ENCODE measurements at places on chromosomes 13 and 19.

DNA sequence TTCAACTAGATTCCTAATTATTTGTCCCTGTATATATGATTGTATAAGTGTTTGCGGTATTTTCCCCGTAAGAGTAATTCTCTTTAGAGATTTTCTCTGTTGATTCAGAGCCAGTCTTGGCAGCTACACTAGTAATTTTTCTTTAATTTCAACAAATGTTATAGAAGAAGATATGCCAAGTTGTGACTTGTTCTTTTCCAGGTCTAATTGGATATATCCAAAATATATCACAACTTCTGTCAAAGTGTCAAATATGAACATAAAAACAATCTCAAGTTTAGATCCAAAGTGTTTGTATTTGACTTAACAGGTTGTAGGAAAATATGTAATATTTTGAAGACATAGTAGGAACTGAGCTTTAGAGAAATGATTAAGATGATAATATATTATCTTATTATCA lies 733.9 kb upstream of the SLITRK5 start:
- H3K36me3 ChIP-seq: no peaks in the 10 kb centered on the region
- DNase-seq: no peak
- H3K27ac ChIP-seq: no peak overlapping the region
- no peaks in the 10 kb centered on the region for H3K4me1 ChIP-seq
- H3K27me3 ChIP-seq: no peaks in the 10 kb centered on the region
- no peak overlapping the region for H3K4me3 ChIP-seq

DNA sequence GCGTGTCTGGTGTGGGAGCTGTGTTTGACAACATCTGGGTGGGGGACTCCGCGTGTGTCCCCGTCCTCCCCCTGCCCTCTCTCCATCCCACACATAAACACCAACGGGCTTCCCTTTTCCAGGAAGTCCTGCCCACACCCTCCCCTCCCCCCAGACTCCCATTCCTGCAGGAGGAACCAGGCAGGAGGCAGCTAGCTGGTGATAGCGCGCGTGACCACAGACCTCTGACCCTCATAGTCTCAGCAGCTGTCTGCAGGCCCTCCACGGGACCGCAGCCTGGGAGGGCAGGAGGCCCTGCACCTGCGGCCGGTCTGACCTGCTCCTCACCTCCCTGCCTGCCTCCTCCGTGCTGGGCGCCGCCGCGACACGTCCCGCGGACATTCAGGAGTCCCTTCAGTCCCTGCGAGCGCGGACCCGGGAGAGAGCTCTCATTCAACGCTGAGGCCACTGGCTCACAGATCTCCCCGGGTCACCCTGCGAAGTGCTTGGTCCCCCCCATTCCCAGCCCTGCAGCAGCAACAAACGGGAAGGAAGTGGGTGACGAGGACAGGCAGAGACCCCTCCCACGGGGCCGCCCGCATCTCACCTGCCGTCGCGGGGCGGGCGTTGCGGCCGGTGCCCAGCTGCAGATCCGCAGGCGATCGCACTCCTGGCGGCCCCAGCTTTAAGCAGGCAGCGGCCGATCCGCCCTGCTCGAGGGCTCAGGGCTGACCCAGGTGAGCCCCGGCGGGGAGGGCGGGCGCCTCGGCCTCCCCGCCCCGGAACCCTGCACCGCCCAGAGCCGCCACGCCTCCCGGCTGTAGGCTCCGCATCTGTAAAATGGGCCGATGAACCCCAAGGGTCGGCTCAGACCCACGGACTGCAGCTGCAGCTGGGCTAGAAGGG lies 1.1 kb upstream of the ACP5 start:
- H3K27me3 ChIP-seq: peaks cover 6% of the 10 kb centered on the region
- H3K4me1 ChIP-seq: peaks cover 7% of the 10 kb centered on the region
- peak overlapping the region; percentile 51 for H3K4me3 ChIP-seq

DNA sequence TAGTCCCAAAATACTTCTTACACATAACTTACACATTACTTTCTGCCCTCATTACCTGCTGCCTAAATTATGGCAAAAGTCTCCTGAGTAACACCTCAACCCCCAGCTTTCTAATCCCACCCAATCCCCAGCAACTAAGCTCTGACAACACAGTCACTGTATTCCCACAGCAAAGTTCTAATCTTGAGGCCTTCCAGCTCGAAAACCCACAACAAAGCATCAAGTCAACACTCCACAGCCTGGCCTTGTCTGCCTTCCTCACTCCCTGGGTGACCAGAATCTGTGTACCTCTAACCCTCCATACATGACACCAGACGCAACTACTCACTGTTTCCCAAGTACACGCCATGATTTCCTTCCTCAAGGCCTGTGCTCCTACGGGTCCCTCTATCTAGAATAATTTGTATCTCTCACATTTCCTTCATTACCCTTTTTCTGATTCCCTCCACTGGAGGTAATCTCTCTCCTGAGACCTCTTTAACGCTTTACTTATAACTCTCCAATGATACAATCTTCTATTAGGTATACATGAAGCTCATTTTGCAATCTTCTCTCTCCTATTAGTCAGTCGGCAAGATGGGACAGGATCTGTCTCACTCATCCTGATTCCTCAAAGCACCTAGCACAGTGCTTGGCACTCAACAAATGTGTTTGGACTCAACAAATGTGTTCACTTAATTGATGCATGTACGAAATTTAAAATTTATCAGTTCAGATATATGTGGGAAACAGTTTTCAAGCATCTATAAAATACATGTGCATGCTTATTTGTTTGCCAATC lies 87.6 kb upstream of the DOCK9 start:
- peaks cover 94% of the 10 kb centered on the region for H3K4me1 ChIP-seq
- no peaks in the 10 kb centered on the region for H3K27me3 ChIP-seq
- peak overlapping the region; percentile 83 for H3K27ac ChIP-seq
- H3K36me3 ChIP-seq: no peaks in the 10 kb centered on the region

DNA sequence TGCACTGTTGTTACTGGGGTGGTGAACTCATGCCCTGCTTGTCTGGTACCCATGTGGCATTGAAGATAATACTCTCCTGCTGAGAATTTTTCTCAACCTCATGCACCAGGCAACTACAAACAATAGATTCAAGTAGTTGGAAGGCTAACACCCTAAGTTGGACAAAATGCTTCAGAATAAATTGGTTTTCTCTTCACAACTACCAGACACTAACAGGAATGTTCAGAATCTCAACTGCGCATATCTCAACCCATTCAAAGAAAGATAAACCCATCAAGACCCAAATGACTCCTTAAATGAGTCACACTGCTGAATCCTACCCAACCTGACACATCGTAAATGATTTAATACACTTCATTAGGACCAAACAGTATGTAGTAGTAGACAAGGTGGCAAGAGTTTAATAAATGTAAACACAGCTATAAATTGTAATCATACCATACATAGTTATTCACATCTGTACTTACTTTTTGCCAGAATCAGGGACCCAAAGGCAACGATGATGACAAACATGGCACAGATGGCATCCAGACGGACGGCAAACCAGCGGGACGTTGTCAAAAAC lies 227.4 kb downstream of the ABCC4 start:
- DNase-seq: no peak
- H3K36me3 ChIP-seq: peaks cover 5% of the 10 kb centered on the region
- no peak overlapping the region for H3K4me3 ChIP-seq
- H3K27ac ChIP-seq: no peak overlapping the region
- H3K27me3 ChIP-seq: no peaks in the 10 kb centered on the region

DNA sequence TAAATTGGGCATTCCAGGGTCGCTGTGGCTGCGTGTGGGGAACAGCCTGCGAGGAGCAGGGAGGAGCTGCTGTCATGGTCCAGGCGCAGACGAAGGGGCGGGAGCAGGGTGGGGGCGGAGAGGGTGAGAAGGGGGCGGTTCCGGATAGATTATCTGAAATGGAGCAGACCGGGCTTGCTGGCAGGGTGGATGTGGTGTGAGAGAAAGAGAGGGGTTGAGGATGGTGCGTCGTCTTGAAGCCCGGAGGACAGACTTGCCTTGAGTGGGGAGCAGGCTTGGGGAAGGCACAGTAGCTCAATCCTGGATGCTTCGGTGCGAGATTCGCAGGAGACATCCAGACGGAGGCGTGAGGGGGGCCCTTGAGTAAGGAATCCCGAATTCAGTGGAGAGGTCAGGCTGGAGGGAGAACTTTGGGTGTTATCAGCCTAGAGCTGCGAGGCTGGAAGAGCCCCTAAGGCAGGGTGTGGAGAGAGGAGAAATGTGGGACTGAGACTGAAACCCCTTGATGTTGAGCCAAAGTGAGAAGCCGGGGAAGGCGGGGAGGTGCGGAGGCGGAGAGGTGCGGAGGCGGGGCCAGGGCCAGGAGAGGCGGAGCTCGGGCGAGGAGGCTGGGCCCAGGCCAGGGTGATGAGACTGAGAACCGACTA lies 40.6 kb downstream of the DPF1 start:
- no peaks in the 10 kb centered on the region for H3K27me3 ChIP-seq
- peak overlapping the region; percentile 62 for H3K27ac ChIP-seq
- peak overlapping the region; percentile 52 for H3K4me3 ChIP-seq
- DNase-seq: no peak

DNA sequence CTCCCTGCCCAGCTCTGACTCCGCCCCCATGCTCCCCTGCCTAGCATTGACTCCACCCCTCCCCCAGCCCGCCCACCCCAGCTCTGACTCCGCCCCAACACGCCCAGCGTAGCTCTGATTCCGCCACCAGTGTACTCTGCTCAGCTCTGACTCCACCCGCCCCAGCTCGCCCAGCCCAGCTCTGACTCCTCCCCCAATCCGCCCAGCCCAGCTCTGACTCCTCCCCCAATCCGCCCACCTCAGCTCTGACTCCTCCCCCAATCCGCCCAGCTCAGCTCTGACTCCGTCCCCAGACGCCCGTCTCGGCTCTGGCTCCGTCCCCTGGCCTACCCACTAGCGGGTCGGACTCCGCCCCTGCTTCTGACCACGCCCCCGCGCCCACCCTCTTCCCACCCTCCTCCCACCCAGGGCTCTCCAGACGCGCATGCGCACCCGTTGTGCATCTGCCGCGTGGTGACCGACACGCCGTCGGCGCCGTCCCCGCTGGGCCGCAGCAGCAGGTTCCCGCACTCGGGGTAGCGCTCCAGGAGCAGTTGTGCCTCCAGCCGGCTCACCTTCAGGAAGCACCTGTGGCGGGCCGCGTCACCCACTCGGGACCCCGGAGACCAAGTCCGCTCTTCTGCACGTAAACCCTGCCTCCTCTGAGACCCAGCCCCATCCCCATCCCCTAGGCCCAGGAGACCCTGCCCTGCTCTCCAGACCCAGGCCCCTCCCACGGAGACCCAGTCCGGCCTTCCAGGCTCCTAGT lies 10.2 kb downstream of the STAP2 start:
- no peaks in the 10 kb centered on the region for H3K36me3 ChIP-seq
- DNase-seq: peak; percentile 95
